Activated naive CD8-positive, alpha-beta T cell treated with anti-CD3 and anti-CD28 coated beads, Interleukin-2, amount 10 ng/mL, durations not matched to agents 7 days and 5 days (primary cell): ENCODE measurements at places on chromosomes 1 and 21.

- no peak for DNase-seq
Observed at GRCh38 chr1:187715483-187715882, 886.7 kb downstream of the PLA2G4A start.

DNA sequence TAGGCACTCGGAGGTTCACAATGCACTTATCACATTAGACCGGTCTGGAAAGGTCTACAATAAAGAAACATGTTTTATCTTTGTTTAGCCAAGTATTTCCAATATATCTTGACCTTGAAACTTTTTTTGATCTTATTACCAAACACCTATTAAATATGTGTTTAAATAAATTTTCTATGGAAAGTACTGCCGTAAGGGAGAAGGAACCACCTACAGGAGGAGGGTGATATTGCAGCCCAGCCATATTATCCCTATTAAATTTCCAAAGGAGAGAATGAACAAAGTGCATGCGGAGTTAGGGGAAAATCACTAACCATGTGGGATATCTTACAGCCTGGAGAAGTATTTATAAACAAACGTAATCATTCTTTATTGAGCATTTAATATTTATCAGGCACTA lies 14.5 kb downstream of the BRINP2 start:
- DNase-seq: no peak

- DNase-seq: no peak
Observed at GRCh38 chr21:33981391-33982101, 65.9 kb upstream of the ATP5PO start.

- no peak for DNase-seq
Observed at GRCh38 chr1:95042286-95042685, 30.5 kb downstream of the ALG14 start.

DNA sequence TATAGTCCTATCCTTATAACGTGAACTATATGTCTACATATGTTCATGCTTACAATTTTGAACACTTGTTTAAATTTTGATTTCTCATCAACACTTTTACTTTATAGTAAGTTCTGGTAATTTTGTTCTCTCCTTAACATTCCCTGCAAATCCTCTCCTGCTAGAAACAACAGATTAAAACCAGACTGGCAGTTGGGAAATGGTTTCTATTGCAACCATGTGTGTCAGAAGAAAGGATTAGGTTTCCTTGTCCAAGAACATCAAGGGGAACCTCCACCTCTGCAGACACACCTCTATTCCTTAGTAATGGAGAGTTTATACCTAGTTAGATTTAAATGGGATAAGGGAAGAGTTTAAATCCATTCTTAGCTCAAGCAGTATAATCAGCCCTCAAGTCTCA lies 3.3 kb upstream of the WARS2 start:
- no peak for DNase-seq

GRCh38 chr1:186375929-186376319 lies 286 bp downstream of the ODR4 start:
- no peak for DNase-seq

GRCh38 chr1:63635681-63636080 lies 42.5 kb downstream of the PGM1 start:
- no peak for DNase-seq

DNA sequence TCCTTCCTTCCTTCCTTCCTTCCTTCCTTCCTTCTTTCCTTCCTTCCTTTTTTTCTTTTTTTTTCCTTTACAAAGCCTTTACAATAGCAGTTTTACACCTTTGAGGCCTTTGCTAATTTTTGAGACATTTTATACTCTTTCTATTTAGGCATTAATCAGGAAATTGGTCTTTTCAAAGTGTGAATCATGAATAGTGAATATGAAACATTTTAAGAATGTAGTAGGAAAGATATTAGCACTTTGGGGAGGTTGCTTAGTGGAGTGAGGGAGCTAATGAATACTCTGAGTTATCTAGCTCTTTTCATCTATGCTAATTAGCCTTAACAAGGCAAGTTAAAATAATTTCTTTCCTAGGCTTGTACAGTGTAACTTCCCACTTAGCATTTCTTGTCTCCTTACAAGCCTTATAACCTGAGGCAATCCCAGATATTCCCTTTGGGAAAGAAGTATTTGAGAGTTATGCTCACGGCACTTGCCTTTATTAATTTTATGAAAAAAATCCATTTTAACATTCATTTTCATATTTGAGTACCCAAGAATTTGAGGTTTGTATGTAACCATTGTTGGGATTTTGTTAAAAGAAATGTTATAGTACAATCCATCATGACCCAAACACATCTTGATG lies 122.6 kb downstream of the NTNG1 start:
- DNase-seq: no peak

DNA sequence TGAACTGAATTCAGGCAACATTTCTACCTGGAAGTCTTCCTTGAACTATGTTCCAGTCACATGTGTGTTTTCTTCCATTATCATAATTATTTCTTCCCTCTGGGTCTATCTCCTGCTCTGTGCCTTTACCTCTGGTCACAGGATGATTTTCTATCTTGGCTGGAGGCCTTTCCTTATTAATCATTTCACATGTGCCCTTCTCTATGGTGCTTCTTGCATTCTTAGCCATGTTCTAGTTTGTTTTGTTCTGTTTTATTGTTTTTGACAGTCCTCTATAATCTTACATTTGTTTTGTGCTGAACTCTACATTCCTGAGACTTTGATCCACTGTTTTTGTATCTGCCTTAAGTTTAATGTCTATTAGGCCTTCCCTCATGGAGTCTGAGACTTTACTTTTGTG lies 51.0 kb downstream of the SGIP1 start:
- no peak for DNase-seq

DNA sequence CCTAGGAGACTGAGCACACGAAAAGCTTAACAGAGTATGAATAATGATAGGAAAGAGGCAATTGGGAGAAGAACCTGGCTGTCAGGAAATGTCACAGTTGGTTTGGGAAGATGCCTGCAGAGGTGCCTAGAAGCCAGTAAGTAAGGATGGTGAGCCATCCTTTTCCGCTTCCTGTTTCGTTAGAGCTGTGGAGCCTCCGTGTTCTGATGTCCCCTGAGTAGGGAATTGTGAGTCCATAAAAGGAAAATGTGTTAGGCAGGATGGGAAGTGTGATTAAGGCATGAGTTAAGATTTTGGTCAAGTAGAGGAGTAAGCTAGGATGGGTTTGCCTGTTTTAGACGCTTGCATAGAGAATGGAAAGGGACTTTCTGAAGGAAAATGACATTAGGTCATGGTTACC lies 9.0 kb downstream of the CLIC4 start:
- DNase-seq: no peak

DNA sequence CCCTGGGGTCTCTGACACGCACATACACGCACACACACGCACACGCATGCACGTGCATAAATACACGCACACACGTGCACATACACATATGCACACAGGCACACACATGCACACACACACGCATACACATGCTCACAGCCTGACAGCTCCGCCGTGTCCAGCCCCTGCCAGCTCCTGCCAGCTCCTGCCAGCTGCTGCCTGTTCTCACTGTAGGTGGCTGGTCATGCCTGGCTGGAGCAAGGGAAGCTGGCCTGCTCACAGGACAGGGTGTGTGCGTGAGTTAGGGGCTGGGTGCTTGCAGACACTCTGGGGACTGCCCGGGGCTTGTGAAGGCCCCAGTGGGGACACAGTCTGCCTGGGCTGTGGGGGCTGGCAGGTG lies 4.9 kb downstream of the PLCH2 start:
- no peak for DNase-seq

- peak; percentile 55 for DNase-seq
Observed at GRCh38 chr1:31373056-31373896, at the start of gene FABP3. Gene FABP3 (minus strand): TSS chr1:31373076. CDS start chr1:31373014, 62 bp downstream.

DNA sequence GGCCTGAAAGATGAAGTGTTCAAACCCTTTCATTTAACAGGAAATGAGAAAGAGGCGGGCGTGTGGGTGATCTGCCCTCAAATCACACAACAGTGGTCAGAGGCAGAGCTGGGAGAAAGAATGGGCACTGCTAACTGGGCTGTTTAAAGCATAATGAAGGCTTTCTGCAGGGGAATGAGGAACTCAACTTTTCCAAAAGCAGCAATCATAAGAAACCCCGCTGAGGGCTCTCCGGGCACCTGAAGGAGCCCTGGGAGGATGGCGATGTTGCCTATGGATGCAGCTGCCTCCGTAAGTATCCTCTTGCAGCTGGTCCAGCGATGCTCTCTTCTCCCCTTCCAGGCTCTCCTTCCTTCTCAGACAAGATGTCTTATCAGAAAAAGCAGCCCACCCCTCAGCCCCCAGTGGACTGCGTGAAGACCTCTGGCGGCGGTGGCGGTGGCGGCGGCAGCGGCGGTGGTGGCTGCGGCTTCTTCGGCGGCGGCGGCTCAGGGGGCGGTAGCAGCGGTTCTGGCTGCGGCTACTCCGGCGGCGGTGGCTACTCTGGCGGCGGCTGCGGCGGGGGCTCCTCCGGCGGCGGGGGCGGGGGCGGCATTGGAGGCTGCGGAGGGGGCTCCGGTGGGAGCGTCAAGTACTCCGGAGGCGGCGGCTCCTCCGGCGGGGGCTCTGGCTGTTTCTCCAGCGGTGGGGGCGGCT lies 1.2 kb downstream of the LORICRIN start:
- DNase-seq: peak; percentile 32

DNA sequence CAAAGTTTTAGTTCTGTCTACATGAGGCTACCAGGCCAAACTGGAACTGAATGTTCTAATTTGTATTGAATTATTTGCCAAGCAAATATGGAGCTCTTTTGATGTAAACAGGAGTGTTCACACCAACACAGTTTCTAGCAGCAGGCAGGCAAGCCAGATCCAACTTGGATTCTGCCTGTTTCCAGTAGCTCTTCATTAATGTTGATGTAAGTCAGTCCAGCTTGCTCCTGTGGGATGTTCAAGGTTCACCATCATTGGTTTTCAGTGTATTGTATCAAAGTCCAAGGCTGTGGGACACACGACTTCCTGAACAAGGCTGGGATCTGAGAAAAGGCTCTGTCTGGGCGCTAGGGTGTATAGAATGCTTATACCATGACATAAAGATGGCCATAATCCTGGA lies 68.1 kb downstream of the PAPPA2 start:
- no peak for DNase-seq

DNA sequence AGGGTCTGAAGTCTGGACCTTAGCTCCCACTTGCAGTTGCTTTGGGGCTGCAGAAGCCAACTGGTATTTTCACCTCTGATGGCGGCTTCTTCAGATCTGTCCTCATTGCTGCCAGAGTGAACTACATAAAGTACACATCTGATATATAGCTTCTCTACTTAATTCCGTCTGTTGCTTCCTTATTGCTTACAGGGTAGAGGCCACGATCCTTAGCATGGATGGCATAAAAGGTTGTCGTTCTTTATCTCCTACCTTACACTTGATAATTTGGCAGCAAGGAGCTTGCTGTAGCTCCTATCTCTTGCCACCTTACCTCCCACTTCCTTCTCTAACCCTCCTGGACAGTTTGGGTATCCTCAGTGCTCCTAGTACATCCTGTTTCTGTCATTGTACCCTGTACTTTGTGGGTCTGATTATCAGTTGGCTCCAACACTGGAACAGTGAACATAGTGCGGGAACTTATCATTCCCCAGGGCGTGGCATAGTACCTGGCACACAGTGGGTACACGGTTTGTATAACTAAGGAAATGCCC lies 30.9 kb upstream of the NBL1 start:
- DNase-seq: no peak

GRCh38 chr1:97105531-97105930 lies 383.9 kb downstream of the PTBP2 start:
- no peak for DNase-seq

GRCh38 chr1:16342331-16343062 lies 9.8 kb downstream of the FBXO42 start:
- DNase-seq: no peak

DNA sequence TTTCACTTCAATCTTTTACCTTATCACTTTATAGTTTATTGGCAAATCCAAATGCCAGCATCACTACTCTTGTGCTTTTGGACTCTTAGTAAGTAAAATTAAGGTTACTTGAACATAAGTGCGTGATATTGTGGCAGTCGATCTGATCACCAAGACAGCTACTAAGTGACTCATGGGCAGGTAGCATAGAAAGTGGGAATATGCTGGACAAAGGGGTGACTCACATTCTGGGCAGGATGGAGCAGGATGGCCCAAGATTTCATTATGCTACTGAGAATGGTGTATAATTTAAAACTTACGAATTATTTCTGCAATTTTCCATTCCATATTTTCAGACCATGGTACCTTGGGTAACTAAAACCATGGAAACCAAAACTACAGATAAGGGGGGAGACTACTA lies 120.2 kb downstream of the ROR1 start:
- no peak for DNase-seq

- no peak for DNase-seq
Observed at GRCh38 chr1:39849203-39849602, 34.1 kb downstream of the TRIT1 start.

DNA sequence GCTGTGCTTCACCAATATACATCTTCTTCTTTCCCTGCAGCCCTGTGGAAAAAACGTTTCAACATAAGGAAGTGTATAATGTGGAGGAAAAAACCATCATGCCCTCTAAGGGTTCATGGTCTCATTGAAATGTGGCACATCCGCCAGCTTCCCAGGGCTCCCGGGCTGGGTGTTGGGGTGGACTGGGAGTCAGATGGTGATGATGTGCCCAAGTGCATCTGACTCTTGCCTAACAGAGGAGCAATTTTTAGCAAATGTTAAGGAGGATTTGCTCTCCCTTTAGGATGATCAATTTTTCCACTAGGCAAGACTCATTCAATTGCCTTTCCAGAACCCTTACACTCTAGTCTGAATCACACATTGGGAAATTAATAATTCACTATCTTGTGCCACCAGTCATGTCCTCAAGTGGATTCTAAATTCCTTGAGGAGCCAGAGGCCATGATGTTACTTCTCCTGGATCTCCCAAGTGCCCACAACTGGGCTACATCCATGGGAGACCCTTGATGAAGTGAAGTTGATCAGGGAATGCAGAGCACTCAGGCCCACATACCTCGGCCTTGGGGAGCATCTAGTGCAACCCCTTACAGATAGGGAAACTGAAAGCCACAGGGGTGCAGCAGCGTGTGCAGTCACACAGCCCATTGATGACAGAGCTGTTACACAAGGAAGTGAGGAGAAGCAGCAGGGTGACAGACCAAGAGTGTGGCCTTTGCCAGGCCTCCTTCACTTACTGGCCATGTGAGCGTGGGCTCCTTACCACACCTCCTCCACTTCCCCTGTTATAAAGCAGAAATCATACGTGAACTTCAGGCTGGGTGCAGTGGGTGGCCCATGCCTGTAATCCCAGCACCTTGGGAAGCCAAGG lies 100.0 kb upstream of the SLC44A3 start:
- no peak for DNase-seq

DNA sequence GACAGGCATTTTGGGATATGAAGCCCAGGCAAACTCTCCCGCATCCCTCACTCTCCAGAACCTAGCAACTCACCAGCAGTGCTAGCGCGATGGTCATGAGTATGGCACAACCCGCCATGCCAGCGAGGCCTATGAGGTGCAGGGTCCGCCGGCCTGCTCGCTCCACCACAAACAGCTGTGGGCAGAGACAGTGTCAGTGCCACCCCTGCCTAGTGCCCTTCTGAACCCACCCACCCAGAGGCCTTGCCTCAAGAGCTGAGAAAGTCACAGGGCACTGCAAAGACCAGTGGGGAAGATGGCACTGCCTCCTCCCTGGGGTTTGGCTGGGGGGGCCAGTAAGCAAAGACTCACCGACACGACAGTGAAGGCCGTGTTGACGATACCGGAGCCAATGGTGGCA lies 29.8 kb downstream of the SLC2A1 start:
- DNase-seq: no peak
